ENCODE measurements at places on chromosomes 11 and 22. TPM values are rescaled to one million over a fixed set of nuclear protein-coding genes. Genes with fewer than 3 reads are reported as not detected.

The SLC22A25 gene
- not detected for total RNA-seq

The KCNK4 gene
- 0.07 TPM for total RNA-seq

The SLC17A6 gene
- total RNA-seq: not detected

The PATE2 gene
- total RNA-seq: 0.13 TPM

The CATSPERZ gene
- total RNA-seq: 0.57 TPM

The TREH gene
- not detected for total RNA-seq

The RFPL1 gene
- not detected for total RNA-seq

The GPHA2 gene
- total RNA-seq: not detected

The FREY1 gene
- 0.93 TPM for total RNA-seq

The PTPN5 gene
- total RNA-seq: not detected

The CASP12 gene
- 1.5 TPM for total RNA-seq

The CDKN1C gene
- total RNA-seq: 2.1 TPM

The BIK gene
- total RNA-seq: 0.86 TPM

The OR51I1 gene
- total RNA-seq: not detected

The MAPK1 gene
- total RNA-seq: 87.6 TPM

The ZW10 gene
- 38.0 TPM for total RNA-seq

The OR52E8 gene
- not detected for total RNA-seq
